ENCODE measurements at places on chromosomes 1 and 21.
A peak's percentile ranks its signal among the peaks of the same experiment; 100 is the strongest.

DNA sequence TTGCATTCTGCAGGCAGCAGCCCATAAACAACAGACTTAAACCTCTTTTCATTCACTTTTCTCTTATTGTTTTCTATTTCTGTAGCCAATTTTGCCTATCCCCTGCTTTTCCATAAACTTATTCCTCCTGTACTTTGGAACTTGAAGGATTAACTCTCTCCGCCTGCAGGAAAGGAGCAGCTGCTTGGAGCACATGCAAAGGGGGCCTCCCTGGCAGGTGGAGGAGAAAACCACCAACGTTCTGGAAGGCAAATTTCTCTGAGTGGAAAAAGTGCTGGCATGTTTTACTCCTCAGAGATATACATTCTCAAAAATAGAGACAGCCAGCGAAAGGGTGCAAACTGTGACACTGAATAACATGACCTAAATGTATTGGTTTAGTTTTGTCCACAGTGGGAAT lies 33.6 kb downstream of the RGS21 start:
- no peak for DNase-seq

DNA sequence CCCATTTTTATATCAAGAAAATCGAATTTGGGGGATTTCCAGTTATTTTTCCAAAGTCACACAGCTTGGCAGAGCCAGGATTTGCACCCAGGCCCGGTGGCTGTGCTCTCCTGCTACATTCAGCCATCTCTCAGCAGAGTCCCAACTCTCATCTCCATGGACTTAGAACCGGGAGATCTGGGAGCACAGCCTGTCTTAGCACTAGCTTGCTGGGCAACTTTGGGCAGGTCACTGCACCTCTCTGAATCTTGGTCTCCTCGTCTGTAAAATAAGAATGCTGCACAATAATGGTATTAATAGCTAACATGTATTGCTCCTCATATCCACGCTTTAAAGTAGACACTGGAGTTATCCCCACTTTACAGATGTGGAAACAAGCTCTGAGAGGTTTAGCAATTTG lies 47.8 kb upstream of the PAX7 start:
- DNase-seq, result no peak

GRCh38 chr21:43847301-43847700 lies 17.7 kb upstream of the AGPAT3 start:
- no peak for DNase-seq

- DNase-seq, result peak; percentile 12
Measured at GRCh38 chr1:156838972-156839371, 19.9 kb downstream of the INSRR start.

GRCh38 chr1:67459068-67459467 lies 28.9 kb upstream of the SERBP1 start:
- DNase-seq, result no peak

GRCh38 chr1:108732398-108732797 lies 14.1 kb upstream of the STXBP3 start:
- DNase-seq, result no peak

DNA sequence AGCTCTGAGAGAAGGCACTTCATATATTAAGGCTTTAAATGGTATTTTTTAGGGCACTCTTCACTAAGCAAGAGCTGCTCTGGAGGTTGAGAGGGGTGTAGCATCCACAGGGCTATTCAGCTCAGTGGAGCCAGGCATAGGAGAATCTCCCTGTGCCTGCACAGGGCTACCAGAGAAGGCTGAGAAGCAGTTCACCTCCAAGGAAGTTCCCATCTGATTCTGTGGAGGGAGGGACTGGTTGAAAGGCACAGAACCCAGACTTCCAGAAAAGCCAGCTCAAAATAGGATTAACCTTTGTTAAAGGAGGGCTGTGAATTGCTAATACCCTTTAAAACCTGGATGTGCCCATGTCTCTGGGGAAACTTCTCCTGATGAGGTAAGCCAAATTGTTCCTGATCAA lies 304.5 kb downstream of the TTLL7 start:
- no peak for DNase-seq

Data from inflammatory macrophage (primary cell).